ENCODE measurements at places on chromosomes 4 and X. TPM values are rescaled to one million over a fixed set of nuclear protein-coding genes. Genes with fewer than 3 reads are reported as not detected.

ZNF827 gene
- 11.3 TPM for total RNA-seq

NOX1 gene
- not detected for total RNA-seq

ZCCHC12 gene
- total RNA-seq: not detected

DCLK2 gene
- 2.9 TPM for total RNA-seq

IL13RA1 gene
- 84.0 TPM for total RNA-seq

BLOC1S4 gene
- total RNA-seq: 9.0 TPM

DNA sequence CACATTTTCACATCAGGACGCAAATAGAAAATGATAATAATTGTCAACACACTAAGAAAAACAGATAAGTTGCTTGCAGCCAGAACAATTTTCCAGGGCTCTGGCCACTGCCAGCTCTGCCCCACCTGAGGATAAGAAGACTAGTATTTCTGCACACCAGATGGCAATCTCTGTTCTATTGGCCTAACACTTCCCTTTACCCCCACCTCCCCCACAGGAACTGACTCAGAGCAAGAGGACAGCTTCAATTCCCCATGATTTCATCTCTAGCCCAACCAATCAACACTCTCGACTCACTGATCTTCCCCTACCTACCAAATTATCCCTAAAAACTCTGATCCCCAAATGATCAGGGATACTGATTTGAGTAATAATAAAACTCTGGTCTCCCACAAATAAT, 164.0 kb downstream of the SMARCA1 start:
- DNase-seq: no peak

GRCh38 chr4:145819853-145820181, 118.8 kb downstream of the ZNF827 start:
- DNase-seq: no peak

DNA sequence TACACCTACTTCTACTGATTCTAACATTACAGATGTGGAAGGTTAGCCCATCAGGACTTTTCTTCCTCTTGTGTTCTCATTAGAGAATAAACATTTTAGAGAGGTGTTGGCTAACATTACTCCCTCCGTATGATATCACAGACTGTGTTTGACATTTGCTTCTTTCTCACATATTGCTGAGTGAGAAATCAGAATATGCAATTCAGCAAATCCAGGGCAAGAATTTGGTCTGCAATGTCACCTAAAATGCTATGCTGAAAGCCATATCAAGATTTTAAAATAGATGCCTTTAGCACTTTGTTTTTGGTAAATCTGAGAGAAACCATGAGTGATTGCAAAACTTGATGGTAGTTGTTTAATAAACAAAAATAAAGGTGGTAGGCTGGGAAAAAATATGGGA, 319.1 kb downstream of the C4orf33 start:
- DNase-seq: no peak

GRCh38 chrX:129651756-129652564, 2.8 kb downstream of the APLN start:
- no peak for DNase-seq

DNA sequence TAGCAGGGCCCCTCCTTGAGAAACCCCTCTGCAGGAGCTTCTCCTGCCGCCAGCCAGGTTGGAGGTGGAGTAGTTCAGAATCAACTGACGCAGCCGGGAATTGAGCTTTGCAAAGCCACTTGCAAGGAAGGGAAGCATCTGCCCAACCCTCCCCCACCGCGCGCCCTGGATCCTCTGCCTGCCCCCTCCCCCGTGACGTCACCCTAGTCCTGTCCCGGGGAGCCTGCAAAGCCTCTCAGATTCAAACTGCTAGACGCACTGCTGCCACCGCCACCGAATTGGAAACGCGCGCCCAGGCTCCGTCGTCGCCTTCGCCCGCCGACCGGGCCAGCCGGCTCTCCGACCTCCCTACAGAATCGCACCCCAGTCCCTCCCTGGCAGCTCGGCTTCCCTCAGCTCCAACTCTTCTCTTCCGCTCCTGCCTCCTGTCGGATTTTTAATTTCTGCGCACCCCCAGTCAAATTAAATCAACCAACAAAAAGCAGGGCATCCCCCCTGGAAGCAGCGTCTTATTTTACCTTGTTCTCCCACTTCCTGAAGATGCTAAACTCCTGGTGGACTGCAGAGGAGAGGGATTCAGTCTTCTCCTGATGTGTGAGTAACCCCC, 3.8 kb downstream of the SLITRK2 start:
- no peak for DNase-seq

DNA sequence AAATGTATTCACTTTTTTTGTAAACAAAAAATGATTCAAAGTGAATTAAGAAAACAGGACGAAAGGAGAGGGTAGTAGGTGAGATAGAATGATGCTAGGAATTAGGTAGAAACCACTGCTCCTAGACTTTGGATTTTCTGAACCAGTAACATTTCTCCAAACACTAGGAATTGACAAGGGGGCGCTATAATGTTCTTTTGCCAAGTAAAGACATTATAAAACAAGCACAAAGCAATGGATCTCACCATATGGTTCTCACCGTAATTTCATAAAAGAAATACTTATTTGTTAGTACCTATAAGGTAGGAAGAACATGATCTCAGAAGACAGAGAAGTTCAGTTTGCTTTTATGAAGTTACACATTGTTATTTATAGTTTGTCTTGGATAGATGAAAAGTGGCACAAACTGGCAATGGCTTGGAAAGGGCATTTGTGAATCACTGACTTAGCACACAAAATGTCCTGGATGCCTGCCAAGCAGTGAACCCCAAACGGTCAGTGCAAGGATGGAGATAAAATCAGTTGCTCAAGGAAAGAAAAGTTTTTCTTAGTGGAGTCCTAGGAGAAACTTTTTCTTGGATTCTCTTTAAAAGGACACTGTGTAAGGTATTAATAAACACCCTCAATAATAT, 8.1 kb upstream of the TBC1D1 start:
- no peak for DNase-seq

- DNase-seq: no peak
These were observed 67.2 kb upstream of the TFDP3 start for GRCh38 chrX:133285341-133285740.

- DNase-seq: no peak
These were observed 48.7 kb downstream of the FGFRL1 start for GRCh38 chr4:1060121-1060520.

GRCh38 chrX:104281564-104281963, 26.8 kb upstream of the ESX1 start:
- no peak for DNase-seq

- no peak for DNase-seq
These were observed 384.6 kb downstream of the HNRNPD start for GRCh38 chr4:81989202-81989601.

DNA sequence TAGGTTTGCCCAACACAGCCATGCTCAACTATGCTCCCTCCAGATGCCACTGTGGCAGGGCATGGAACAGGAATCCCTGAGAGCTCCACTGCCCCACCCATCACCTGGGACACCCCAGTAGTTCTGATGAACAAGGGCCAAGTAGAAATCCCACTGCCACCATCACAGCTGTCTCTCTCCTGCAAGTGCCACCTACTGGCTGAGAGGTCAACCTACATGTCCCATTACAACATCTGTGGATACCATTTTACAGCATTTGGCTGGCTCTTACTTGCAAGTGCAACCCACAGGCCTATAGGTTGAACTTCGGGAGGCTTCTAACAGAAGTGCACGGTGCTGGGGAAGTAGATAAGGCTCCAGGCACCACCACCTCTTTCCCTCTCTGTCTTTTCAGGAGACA, 142.5 kb downstream of the CXXC4 start:
- DNase-seq: no peak

- DNase-seq: no peak
These were observed 96.7 kb downstream of the NAF1 start for GRCh38 chr4:163070023-163070422.

GRCh38 chr4:139602776-139603360, 46.8 kb upstream of the SETD7 start:
- DNase-seq: no peak

- DNase-seq: no peak
These were observed 104.6 kb upstream of the MXRA5 start for GRCh38 chrX:3450881-3451570.

- no peak for DNase-seq
These were observed 1477.0 kb downstream of the PCDH7 start for GRCh38 chr4:32196950-32197688.
